SJSA1 (cell line): ENCODE measurements at places on chromosomes 3 and 15.

DNA sequence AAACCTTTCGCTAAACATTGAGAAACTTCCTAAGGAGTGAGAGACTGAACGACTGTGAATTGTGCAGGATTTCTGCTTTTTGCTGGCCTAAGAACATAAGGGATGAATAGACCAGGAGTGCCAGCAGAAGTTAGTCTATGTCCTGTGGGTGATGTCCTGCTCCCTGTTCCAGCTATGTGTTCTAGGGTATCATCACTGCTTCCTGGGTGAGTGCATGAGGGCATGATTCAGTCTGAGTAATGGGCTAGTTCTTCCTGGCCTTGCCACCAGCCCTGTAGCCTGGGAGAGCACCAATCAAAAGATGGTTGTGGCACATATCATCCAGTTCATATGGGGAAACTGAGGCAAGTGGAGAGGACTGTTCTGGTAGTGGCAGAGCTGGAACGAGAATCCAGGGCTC, 153.9 kb upstream of the TPM1 start:
- no peak for DNase-seq

DNA sequence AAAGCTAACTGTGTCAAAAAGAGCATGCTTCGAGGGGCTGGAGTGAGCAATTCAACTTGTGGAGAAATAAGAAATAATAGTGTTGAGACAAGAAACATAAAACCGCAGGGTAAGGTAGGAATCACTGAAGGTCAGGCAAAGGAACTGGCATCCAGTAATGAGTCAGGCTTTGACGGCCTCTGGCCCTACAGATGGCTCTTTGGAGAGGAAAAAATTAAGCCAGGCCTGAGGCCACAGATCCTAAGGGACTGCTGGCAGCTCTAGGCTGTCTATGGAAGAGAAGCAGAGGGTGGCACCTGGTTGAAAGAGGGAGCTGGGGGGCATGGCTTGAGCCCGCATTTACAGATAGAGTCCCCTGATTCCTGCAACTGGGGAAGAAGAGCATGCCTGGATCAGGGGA, 28.6 kb upstream of the ZSCAN2 start:
- no peak for DNase-seq

- no peak for DNase-seq
Measured at GRCh38 chr3:141454906-141455602, 31.8 kb upstream of the RASA2 start.

DNA sequence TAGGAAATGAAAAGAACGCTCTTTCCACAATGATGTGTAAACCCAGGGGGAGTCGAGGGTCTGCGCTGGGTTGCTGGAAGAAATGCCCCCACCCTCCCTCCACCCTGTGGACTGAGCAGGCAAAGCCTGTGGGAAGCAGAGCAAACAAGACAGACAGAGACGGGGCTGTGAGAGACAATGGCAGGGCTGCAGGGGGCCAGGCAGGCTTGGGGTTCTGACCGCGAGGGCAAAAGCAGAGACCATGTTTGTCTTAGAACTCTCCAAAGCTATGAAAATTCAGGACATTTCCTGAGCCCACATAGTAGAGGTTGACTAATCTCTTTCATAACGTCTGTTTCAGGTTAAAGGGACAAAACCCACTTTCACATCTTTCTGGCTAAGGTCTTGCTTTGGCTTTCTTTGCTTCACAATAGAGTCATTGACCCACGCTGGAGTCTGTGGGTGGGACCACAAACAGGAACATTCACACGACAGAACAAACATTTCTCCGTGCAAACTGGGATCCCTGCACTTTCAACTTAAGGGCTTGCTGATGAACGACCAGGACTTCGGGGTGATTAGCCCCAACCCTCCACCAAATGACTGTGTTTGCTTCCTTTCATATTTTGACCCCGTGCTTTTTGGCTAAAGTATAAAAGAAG, 156.0 kb upstream of the TPM1 start:
- DNase-seq, result peak; percentile 69

DNA sequence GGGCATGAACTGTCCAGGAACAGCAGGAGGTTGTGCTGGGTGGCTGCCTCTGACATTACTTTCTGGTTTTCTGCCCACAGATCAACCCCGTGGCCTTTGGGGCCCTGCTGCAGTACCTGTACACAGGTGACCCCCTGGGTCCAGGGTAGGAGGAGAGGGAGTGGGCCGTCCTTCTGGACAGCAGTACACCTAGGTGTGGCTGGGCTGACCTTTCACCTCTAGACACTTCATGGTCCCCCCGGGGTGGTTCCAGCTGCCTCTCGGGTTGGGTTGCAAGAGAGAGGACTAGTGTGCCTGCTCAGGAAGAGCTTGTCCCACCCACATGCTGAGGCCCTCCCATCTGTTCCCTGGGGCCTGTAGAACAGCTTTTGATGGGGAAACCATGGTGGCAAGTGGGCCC, 3.7 kb downstream of the ABTB1 start:
- no peak for DNase-seq

DNA sequence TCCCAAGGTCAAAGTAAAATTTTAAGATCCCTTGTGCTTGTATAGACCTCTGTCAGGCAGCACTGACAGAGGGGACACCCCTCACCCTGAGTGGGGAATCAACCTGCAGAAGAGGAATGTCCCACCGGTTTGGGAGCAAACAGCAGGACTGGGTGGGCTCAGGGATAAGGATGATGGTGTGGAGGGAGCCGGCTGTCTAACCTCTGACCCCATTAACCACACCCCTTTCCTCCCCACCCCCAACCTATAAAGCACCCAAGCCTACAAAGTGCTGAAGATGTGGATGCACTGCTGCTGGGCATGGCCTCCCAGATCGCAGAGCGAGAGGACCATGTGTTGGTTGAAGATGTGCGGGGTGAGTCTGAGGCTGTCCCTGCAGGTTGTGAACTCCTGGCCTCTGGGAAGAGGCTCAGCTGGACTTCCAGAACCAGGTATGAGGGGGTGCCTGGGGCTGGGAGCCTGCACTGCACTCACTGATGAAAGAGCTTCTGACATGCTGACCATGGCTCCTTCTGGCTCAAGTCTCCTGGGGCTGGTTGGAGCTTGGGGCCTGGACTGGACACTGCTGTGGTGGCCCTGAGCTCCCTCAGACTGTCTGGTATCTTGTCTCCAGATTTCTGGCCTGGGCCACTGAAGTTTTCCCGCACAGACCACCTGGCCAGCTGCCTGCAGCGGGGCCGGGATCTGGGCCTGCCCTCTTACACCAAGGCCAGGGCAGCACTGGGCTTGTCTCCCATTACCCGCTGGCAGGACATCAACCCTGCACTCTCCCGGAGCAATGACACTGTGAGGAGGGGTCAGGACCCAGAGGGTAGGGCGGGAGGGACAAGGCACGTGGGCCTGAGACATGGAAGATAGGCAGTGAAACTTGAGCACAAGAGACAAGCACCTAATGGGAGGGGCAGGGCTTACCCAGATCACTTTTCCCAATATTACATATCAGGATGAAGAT, 9.3 kb downstream of the DUOX1 start:
- DNase-seq, result no peak

DNA sequence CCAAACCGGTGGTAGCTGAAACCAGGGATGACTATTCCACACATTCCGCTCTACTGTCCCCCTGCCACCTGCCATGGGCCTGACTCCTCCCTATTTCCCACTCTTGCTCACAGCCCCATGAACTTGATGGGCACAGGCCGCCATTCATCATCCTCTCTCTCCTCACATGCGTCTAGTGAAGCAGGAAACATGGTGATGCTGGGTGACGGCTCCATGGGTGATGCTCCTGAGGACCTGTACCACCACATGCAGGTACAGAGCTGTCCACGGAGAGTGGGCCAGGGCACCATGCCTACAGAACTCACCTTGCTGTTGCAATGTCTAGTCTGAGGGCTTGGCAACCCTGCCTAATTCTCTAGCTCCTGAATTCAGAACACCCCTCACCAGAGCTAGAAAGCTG, 23.3 kb upstream of the MANF start:
- no peak for DNase-seq

- no peak for DNase-seq
Measured at GRCh38 chr3:184977796-184978195, 165.8 kb downstream of the VPS8 start.

DNA sequence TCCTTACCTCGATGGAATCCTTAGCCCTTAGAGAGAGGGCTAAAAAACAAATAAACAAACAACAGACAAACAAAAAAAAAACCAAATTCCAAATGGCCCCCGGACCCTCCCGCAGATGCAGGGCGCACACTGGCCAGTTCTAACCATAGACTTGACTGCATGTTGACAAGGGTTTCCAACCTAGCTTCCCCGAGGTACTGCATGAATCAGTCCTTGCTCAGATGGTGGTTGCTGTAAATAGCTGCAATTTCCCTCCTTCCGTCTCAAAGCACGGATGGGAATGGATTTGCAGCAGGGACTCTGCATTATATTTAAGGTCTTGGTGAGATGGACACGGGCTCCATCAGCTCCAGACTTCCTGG, 162.8 kb downstream of the CD47 start:
- DNase-seq, result no peak

DNA sequence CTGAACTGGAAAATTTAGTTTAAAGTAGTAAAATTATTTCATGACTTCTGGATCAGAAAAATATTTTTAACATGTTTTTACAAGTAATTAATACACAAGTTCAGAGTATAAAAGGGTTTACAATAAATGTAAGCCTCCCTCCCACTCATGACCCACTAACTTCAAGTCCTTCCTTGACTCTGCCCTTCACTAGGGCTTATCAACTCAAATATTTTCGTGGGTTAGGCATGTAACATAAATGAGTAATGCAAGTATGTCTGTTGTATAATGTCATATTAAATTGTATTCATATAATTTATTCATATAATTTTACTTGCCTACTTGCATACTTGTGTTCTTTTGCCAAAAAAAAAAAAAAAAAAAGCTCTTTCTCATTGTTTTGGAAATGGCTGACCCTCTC, 3.4 kb upstream of the OPA1 start:
- DNase-seq, result no peak

GRCh38 chr15:57920911-57921310, 144.6 kb downstream of the ALDH1A2 start:
- no peak for DNase-seq
